ENCODE measurements at places on chromosomes 6 and 20. TPM values are rescaled to one million over a fixed set of nuclear protein-coding genes. Genes with fewer than 3 reads are reported as not detected.
A peak's percentile ranks its signal among the peaks of the same experiment; 100 is the strongest.

DNA sequence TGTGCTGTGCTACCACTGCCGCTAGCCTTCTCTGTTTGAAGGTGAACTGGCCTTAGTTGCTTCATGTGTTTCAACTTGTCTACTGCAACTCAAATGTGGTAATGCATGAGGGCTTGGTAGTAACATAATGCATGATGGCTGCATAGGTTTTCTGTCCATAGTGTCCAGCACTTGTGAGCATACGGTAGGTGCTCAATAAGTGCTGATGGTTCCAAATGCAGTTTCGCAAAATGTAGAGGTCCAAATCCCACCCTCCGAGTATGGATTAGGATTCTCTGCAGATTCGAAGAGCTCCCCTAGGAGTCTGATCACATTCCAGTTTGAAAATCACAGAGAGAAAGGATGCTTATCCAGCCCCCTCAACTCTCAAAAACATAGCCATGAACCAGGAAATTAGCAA, 64.2 kb downstream of the FGD2 start:
- no peak for DNase-seq

- no peak for DNase-seq
These were observed 601.5 kb downstream of the UTRN start for GRCh38 chr6:144886682-144887081.

DNA sequence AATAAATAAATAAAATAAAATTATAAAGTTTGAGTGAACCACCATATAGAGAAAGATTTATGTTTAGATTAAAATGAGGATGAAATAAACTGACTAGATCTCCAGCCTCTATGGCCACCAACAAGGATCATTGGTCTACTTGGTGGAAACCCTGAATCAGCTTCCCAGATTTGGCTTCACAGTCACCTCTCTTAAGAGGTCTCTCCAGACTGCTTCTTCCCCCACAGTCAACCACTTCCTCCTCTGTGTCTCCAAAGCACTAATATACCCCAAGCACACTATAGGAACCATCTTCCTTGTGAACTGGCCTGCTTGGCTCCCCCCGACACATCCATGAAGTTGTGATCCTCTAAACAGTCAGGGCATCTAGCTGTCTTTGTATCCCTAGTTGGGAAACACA, 529.6 kb upstream of the RNF217 start:
- DNase-seq = no peak

GRCh38 chr6:109793021-109793420, 101.9 kb downstream of the FIG4 start:
- DNase-seq = no peak

DNA sequence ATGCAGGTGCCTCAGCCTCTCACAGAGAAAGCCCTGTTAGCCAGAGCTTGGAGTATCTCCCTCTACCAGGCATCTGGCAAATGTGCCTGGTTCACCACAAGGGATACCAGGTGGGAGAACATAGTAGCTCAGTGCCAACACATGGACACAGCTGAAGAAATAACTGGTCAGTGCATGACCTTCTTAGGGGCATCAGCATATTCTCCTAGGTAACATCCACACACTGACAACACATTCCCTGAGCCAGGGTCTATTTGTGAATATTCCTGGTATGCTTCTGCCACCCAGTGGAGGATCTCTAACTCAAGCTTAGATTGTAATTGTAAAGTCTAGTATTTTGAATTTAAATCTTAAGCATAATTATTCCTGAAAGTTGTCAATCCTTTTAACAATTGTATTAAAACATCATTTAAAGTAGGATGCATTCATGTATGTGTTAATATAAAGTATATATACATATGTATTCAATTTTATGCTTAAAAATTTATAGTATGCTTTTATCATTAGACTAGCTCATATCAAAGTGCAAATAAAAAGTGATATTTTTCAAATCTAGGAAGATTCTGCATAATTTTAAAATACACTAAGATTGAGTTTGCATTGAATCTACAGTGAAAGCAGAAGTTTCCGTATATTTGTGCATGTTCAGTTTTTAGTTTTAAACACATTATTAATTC, 45.3 kb upstream of the COL21A1 start:
- peak; percentile 41 for DNase-seq

GRCh38 chr20:34971561-34972235, 16.0 kb downstream of the MYH7B start:
- no peak for DNase-seq

DNA sequence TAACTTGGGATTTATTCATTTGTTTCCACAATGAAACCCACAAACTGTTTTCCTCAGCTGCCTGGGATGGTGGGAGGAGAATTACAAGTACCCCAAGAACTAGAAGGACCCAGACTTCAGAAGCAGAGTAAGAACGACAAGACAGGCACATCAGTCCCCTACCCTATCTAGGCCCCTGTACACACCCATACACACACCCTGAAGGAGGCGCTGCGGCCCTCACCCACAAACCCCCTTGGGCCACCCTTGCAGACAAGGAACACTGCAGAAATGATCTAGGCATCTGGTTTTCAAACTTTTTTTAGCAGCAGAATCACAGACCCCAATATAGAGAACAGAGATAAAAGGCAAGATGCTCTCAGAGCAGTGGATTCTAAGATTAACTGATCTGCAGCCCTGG, 55.0 kb downstream of the TRERF1 start:
- DNase-seq = no peak

DNA sequence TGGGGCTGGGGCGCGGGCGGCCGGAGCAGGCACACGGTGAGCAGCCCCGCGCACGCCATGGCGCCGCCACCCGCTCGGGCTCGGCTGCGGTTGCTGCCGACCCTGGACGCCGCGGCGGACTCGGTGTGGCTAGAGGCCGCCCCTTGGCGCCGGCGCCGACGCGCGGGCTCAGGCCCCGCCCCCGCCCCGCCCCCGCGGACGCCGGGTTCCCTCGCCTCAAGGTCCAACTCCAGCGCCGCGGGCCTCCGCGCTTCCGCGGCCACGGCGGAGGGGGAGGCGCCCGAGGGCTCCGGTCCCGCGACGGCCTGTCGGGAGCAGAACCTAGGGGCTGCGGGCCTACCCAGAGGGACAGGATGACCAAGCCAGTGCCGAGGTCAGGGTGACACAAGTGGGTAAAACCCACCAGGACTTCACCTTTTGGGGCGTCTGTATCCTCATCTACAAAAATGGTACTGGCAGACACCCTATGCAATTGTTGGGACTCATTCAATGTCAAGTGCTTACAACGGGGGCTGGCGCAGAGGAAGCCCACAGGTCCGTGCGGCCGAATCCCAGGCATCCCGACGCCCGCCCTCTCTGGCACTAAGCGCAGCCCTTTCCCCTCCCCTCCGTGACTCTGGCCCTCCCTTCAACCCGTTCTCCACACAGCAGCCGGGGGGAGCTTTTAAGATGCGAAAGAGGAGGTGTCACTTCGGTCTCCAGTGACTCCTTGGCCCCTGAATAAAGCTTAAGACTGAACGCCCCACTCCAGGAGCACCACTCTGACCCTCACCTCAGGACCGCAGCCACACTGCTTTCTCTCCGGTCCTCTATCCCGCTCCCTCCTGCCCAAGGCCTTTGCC, at the start of gene NECAB3:
Gene NECAB3 (minus strand): TSS at position 135 of the 842 bp plus-strand sequence. CDS start 76 bp downstream, at position 59.
- DNase-seq = peak; percentile 51

- no peak for DNase-seq
These were observed 250.9 kb downstream of the UTRN start for GRCh38 chr6:144536079-144536478.

DNA sequence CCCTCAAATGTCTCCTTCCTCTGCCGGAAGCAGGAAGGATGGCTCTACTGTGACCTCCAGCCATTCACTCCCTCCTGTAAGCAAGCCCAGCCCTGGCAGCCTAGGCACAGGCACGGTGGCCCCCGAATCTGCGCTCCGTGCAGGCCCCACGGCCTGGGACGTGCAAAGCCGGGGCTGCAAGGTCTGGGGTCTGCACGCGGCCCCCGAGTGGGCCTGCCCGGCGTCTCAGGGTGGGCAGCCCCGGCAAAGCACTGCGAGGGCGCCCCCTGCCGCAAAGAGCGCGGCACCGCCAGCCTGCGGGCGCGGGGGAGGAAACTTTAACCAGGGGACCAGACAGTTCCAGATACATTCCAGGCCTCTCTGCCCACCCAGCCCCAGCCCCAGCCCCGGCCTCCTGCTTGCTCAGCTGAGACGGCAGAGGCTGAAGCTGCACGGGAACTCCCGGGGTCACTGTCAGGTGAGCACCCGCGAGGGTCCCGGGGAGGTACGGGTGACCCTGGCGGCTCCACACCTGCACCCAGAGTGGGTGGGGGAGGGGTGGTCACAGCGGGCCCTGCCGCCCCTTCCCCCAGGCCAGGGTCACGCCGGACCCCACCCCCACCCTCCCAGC, 98.8 kb downstream of the ASXL1 start:
- peak; percentile 22 for DNase-seq

DNA sequence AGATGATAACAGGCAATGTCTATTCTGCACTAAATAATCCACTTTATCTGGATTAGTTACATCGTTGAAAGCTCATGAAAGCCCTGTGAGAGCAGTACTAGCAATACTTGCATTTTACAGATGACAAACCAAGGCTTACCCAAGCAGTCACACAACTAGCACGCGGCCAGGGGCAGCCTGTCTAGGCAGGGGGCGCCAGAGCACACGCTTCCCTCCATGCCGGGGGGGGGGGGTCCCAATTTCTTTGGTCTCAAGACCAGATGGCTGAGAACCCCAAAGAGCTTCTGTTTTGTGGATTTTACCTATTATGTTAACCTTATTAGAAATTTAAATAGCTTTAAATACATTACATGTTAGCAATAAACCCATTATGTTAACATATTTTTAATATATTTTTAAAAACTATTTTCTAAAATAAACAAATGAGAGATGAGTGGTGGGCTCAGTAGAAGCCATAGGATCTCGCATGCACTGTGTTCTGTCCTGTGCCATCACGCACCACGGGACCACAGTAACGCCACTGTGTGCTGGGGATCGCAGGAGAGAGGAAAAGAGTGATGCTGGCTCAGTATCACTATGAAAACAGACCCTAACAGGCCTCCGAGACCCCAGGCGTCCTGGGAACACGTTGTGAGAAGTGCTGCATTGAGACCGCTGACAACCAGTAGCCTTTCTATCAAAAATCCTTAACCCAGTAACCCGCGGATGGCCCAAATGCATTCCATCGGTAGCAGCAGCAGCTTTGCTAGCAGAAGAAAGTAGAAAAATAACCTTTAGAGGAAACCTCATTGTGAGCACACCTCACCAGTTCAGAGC, 5.3 kb upstream of the PRR18 start:
- DNase-seq = peak; percentile 13

- DNase-seq = no peak
These were observed 51.8 kb upstream of the GPR31 start for GRCh38 chr6:167209577-167209975.

GRCh38 chr20:43444107-43444506, 13.6 kb upstream of the SRSF6 start:
- no peak for DNase-seq

GRCh38 chr6:135592276-135592675, 94.7 kb upstream of the AHI1 start:
- DNase-seq = peak; percentile 36

GRCh38 chr6:140874066-140874465, 1258.7 kb upstream of the GJE1 start:
- DNase-seq = no peak

- DNase-seq = no peak
These were observed 15.9 kb downstream of the CPNE1 start for GRCh38 chr20:35648836-35649235.

- DNase-seq = peak; percentile 78
These were observed 101.0 kb downstream of the NRN1 start for GRCh38 chr6:5905431-5906339.

DNA sequence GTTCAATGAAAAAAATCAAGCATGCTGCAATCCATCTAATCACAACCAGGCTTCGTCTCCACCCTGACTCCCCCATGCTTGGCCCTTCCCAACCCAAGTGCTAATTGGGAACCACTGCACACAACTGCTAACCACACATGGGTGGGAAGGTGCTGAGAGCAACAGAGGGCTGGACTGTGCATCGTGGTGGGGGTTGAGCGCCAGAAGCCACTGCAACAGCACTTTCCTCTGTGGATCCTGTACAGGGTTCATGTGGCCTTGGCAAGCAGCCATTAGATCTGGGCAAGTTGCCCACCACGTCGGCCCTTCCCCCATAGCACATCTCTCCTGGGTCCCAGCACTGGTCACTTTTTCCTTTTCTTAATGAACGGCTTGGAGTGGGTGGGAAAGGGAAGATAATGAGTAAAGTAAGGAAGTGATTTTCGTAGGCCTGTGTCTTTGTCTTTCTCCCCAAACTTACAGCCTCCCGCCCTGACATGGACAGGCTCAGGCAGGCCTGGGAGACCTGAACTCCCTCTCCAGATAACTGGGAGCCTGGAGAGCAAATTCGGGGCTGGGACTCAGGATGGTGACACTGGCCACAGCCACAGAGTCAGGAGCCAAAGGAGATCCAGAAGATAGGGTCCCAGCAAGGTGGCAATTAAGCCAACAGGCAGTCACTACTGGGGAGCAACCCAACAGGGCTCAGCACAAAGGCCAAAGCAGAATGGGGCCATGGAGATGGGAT, 34.4 kb upstream of the MRPS10 start:
- DNase-seq = no peak

- DNase-seq = no peak
These were observed 49.1 kb downstream of the RFPL4B start for GRCh38 chr6:112396221-112396620.

DNA sequence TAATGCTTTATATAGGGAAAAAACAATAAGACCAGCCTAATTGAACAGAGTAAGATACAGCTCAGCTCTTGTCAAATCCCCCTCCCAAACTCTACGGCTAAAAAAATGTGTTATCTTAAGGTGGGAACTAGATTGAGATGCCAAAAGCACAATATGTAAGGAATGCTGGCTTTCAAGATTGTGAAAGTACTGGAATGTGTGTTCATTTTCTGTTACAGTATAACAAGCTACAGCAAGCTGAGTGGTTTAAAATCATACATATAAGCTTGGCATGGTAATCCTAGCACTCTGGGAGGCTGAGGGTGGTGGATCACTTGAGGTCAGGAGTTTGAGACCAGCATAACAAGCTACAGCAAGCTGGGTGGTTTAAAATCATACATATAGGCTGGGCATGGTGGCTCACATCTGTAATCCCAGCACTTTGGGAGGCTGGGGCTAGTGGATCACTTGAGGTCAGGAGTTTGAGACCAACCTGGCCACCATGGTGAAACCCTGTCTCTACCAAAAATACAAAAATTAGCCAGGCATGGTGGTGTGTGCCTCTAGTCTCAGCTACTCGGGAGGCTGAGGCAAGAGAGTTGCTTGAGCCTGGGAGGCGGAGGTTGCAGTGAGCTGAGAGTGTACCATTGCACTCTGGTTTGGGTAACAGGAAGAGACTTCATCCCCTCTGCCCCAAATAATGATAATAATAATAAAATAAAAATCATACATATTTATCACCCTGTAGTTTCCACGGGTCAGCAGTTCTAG, 297.7 kb downstream of the DOK5 start:
- no peak for DNase-seq

CRIP3 gene
- total RNA-seq = not detected

BTNL2 gene
- not detected for total RNA-seq

FBXO9 gene
- 121 TPM for total RNA-seq

GNAS-AS1 gene
- 1.3 TPM for total RNA-seq

DSTN gene
- 615 TPM for total RNA-seq

TINAG gene
- total RNA-seq = not detected

CTCFL gene
- not detected for total RNA-seq

GATA5 gene
- not detected for total RNA-seq

SLC52A3 gene
- total RNA-seq = not detected

Data from HFFc6 (cell line).